ENCODE measurements at places on chromosomes 13 and 19. TPM values are rescaled to one million over a fixed set of nuclear protein-coding genes. Genes with fewer than 3 reads are reported as not detected.
A peak's percentile ranks its signal among the peaks of the same experiment; 100 is the strongest.

The ZNF578 gene
- 2.7 TPM for total RNA-seq

The OR4F17 gene
- not detected for total RNA-seq

The ALOX5AP gene
- 26.9 TPM for total RNA-seq

The FCGBP gene
- total RNA-seq, result 20.6 TPM

GRCh38 chr19:6828698-6829633 is 56.5 kb downstream of the VAV1 start:
- DNase-seq, result no peak

The PRTN3 gene
- not detected for total RNA-seq

The MIR17HG gene
- total RNA-seq, result 1.7 TPM

DNA sequence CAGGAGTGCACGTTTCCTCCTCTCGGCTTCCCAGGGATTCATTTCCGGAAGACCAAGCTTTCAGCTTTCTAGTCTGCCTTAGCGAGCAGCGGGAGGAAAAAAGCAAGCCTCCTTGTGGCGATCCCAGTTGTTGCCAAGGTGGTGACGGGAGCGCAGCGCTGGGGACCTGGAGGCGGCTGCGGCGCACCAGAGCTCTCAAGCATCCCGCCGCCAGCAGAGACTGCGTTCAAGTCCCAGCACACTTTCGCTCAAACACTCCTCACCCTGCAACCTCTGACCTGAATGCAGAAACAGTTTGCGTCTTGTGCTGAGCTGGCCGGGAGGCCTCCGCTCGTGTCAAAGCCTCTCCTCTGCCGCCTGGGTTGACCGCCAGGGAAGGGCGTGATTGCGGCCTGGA is 4.9 kb downstream of the GSX1 start:
- DNase-seq, result no peak

The SYCN gene
- total RNA-seq, result not detected

The REX1BD gene
- 65.3 TPM for total RNA-seq

- no peak for DNase-seq
These were observed 1941.6 kb upstream of the PRR20A start for GRCh38 chr13:55199134-55199533.

The DCAF15 gene
- total RNA-seq, result 19.2 TPM

The TEX26 gene
- total RNA-seq, result 0.37 TPM

DNA sequence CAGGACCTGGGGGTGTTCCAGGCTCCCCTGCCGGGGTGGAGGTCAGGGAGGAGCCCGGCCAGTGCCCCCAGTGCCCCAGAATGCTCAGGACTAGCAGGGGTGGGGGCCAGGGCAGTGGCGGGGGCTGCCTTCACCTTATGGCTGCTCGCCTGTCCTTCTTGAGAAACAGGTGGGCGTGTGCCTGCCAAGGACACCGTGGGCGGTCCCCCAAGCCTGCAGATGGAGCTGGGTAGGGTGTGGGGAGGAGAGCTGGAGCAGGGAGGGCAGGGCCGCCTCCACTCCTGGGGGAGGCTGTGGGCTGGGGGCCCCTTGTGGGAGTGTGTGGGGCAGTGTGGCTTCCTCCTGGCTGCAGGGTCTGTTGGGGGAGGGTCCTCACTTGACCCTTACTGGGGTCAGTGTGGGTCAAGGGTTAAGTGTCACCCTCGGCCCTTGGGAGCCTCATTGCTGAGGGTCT is 160.1 kb downstream of the KDM4B start:
- DNase-seq, result peak; percentile 76

DNA sequence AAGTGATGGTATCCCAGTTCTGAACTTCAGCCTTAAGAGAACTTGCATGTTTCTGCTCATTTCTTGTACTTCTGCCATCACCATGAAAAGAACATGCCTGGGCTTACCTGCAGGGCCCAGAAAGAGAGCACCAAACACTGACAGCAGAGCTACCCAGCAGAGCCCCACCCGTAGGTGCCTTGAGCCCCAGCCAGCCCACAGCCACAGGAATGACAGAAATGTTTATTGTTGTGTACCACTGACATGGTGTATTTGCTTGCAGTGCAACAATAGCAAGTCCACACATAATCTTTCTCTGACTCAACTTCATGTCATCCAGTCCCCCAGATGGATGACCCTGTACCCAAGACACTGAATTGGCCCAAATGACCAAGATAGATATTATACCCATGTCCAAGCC is 195.2 kb downstream of the TSHZ3 start:
- no peak for DNase-seq

- no peak for DNase-seq
These were observed 125.0 kb downstream of the VWA8 start for GRCh38 chr13:41835871-41836270.

GRCh38 chr13:91546900-91547299 is 148.5 kb downstream of the GPC5 start:
- no peak for DNase-seq

The GDF15 gene
- total RNA-seq, result 1.5 TPM

The LILRA6 gene
- total RNA-seq, result 6.0 TPM

DNA sequence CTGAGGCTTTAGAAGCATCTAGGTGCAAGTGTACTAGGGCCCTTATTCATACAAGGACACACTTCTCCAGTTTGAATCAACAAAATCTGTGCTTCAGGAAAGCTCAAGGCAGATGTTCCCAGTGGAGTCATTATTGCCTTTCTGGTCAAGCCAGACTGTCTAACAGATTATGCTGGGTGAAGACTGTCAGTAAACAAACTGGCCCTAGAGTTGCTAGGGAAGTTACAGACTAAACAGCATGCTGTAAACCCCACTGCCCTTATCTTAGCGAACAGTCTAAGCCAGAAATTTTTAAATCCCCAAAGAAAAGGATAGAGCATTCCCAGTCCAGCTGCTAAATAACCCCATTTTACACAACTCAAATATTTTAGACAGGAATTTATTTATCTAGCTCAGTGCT is 1701.3 kb upstream of the PRR20A start:
- DNase-seq, result no peak

The TUBA3C gene
- not detected for total RNA-seq

DNA sequence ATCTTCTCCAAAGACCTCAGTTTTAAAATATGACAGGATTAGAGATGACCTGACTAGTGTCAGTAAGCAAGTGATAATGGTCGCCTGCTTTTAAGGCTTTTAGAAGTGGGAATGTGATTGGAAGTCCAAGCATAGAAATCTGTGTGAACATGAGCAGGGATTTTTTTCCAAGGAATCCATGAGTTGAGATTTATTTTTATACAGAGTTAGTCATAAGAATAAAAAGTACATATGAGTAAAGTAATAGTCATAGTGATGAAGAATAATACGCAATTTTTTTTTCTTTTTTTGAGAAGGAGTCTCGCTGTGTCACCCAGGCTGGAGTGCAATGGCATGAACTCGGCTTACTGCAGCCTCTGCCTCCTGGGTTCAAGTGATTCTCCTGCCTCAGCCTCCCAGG is 1.6 kb downstream of the ZNF546 start:
- DNase-seq, result no peak

GRCh38 chr13:40595693-40596092 is 70.7 kb downstream of the FOXO1 start:
- DNase-seq, result no peak

GRCh38 chr19:5340637-5341447 is at the start of gene PTPRS:
TSS of gene PTPRS (minus strand) at chr19:5340812. CDS start at chr19:5286140, 54,672 bp downstream.
- DNase-seq, result peak; percentile 89

DNA sequence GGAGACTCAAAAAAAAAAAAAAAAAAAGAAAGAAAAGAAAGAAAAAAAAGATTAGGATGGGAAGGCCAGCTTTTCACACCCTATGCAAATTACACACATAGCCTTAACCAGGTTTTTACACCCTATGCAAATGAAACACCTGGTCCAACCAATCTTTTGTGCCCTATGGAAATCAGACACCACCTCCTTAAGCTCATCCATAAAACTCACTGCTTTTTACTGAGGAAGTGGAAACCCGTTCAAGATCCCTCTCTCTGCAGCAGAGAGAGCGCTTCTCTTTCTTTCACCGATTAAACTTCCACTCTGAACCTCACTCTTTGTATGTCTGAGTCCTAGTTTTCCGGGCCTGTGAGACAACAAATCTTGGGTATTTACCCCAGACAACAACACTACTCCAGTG is 25.3 kb upstream of the HOMER3 start:
- no peak for DNase-seq

DNA sequence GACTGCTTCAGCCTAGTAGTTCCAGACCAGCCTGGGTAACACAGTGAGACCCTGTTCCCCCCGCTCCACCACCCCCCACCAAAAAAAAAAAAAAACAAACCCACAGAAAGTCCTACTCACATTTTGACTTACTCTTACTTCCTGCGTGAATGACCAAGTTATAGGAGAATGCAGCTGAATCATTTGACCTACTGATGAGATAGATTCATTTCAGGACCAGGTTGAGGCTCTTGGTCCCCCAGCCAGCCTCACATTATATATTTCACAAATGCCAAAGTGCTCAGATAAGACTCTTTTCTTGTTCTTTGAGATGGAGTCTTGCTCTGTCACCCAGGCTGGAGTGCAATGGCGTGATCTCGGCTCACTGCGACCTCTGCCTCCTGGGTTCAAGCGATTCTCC is 70.2 kb downstream of the KLF5 start:
- DNase-seq, result no peak

The DEDD2 gene
- total RNA-seq, result 17.6 TPM

DNA sequence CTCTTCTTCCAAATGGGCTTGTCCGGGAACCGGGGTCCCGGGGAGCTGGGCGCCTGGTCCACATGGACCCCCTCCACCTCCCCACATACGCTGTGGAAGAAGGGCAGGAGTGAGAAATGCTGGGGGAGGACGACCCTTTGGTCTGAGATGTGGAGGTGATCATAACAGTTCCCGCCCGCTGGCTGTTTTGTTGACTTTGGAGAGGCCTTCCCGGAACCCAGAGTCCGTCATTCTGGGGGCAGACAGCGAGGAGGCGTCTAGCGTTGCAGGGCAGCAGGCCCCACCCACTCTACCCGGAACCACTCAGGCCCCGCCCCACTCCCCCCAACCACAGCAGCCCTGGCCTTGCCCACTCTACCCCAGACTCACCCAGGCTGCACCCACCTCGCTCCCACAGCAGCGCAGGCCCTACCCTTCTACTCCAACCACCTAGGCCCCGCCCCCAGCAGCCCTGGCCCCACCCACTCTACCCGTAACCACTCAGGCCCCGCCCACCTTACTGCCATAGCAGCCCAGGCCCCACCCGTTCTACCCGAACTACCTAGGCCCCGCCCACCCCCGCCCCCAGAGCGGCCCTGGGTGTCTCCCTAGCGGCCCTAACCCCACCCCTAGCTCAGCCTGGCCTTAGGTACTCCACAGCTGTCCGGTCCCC is 7.1 kb downstream of the GPR108 start:
- peak; percentile 83 for DNase-seq

DNA sequence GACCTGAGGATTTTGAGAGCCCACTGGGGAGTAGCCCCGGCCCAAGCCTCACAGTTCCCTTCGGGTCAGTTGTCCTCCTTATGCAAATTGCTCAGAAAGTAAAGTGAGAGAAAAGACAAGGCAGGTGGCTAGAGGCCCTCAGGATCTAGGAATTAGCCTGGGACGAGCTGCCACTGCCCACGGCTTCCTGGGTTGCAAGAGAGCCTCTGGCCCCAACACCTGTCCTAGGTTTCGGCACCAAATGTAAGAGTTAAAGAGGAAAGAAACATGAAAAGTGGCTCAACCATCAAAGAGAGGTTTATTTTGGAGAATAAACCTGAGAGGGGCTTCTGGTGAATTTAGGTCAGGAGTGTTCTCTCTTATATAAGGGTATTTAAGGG is 25.6 kb downstream of the TMEM255B start:
- DNase-seq, result no peak

DNA sequence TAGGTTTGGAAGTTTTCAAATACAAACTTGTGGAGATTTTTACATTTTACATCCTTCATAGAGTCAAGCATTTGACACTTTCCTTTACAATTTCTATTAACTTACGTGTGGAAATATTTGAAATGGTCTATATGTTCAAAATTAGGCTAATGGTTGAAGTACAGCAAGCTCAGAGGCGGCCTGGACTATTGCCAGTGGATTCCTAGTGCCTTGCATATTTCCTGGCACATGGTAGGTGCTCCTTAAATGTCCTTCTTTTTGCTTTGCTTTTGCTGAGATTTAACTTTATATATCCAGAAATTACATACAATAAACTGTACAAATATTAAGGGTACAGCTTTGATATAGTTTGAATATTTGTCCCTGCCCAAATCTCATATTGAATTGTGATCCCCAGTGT is 93.9 kb downstream of the UBL3 start:
- no peak for DNase-seq

The NXNL1 gene
- total RNA-seq, result 0.56 TPM

- DNase-seq, result no peak
These were observed 20.6 kb downstream of the ELAVL3 start for GRCh38 chr19:11460207-11460606.

GRCh38 chr19:4052114-4052992 is 14.3 kb downstream of the ZBTB7A start:
- DNase-seq, result peak; percentile 75

- DNase-seq, result peak; percentile 15
These were observed at the start of gene MAB21L1 for GRCh38 chr13:35475960-35476943. TSS of gene MAB21L1 (minus strand) at chr13:35476689. CDS start at chr13:35476138, 551 bp downstream.

The CGB2 gene
- total RNA-seq, result not detected

GRCh38 chr19:56725829-56726424 is 54.4 kb upstream of the ZNF835 start:
- DNase-seq, result no peak

DNA sequence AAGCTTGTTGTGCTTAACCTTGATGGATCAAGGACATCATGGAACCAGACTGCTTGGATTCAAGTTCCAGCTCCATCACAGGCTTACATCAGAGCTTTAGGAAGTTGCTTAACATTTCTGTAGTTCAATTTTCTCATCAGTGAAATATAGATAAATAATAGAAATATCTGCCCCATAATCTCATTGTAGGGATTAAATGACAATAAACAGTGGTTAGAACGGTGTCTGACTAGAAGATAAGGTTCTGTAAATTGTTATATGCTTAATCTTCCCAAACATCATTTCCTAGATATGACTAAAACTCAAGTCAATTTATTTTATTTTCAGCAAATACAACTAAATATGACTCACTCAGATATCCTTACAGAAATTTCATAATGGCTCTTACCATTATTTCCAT is 83.5 kb downstream of the SLITRK1 start:
- no peak for DNase-seq

The ZNF626 gene
- total RNA-seq, result 7.6 TPM

GRCh38 chr13:65336087-65336749 is 1893.9 kb downstream of the PCDH9 start:
- no peak for DNase-seq

The LAIR1 gene
- total RNA-seq, result 26.8 TPM

The ADGRL1 gene
- total RNA-seq, result 23.9 TPM

- no peak for DNase-seq
These were observed 581.3 kb downstream of the DACH1 start for GRCh38 chr13:71285700-71286099.
